ENCODE measurements at places on chromosomes 6 and 20.
A peak's percentile ranks its signal among the peaks of the same experiment; 100 is the strongest.

DNA sequence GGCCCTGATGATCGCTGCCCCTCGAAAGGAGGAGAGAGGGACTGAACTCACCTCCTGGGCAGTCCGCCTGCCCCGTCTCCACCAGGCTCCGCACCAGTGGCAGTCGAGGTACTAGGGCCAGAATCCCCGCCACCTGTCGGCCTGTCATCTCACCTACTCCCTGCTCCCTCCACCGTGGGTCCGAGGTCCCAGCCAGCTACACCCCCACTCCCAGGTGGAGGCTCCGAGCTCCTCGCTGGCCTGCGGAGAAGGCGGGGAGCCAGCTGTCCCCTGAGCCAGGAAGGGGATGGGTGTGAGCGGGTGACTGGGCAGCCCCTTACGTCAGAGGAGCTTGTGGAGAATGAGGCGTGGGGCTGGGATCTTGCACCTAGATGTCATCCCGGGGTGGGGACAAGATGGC, 1066.5 kb upstream of the MANEA start:
- no peak for DNase-seq

DNA sequence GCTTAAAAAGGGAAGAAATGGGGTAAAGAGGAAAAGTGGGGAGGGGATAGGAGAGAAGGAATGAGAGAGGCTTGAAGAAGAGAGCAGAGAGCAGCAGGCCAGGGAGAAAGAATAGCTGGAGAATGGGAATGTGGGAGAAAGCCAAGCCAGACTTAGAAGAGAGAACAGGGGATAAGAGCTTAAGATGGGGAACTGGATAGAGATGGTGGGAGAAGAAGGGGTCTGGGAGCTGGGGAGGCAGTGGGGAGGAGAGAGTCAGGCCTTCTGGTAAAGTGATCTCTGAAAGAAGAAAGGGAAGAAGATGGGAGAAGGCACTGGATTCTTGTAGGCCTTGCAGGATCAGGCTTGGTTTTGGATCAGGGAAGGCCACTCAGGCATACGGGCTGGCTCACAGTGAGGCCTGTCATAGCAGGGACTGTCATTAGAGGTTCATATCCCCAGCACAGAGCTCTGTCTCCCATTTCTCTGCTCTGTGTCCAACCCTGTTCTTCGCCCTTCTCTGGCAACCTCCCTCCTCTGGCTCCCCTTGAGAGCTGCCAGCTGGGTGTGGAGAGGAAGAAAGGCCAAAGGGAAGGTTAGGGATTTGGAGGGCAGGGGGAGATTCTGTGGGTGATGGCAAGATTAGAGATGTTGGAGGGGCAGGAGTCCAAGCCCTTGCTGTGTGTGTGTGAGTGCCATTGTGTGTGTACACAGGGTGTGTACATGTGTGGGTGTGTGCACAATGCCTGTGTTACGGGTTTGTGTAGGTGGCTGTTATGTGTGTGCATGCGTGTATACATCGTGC, 9.3 kb downstream of the SYNGAP1 start:
- no peak for DNase-seq

DNA sequence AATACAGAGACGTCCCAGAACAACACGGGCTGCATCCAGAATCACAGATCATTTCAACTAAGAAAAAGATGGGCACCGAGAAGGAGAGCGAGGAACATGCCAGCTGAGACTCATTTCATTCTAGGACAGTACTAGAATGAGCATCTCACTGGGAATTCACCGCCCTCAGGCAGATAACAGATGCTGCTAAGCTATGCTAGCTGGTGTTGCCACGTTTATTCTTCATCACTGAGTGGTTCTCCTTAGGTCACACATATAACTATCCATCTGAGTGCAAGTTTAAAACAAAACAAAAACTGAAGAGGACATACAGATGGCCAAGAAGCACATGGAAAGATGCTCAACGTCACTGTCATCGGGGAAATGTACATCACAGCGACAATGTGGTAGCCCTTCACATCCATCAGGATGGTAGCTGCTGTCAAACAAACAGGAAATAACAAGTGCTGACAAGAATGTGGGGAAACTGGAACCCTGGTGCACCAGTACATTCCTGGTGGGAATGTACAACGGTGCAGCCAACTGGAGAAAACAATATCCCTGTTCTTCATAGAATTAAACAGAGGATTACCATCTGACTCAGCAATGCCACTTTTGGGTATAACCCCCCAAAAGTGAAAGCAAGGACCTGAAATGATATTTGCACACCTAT, 97.6 kb downstream of the SLC22A23 start:
- DNase-seq = no peak

DNA sequence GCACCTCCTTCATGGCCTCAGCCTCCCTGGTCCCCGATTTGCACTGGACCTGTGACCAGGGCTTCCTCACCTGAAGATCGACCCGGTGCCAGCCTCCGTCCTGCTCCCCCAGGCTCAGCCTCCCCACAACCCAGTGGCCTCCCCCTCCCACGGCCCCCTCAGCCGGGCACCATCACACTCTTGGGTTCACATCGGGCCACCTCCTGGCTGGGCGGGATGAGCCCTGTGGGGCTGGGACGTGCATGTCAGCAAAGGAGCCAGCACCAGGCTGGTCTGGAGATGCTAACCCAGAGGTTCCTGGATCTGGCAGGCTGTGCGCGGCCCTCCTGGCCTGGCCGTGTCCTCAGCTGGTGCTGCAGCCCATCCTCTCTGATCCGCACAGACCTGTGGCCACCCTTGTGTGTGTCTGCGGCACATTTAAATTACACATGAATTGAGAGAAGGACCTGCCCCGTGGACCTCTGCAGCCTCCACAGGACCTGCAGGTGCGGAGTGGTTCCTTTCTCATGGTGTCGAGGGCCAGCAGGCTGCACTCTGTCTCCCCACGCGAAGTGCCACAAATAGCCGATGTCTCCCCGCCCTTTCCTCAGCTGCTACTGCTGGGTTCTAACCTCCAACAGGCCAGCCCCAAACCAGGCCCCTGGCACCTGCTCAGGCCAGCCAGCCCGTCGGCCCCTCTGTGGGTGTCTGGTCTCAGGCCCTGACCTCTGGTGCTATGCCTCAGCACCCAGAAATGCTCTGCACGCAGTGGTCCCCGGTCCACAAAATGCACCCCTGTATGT, 237.5 kb downstream of the ERMARD start:
- no peak for DNase-seq

DNA sequence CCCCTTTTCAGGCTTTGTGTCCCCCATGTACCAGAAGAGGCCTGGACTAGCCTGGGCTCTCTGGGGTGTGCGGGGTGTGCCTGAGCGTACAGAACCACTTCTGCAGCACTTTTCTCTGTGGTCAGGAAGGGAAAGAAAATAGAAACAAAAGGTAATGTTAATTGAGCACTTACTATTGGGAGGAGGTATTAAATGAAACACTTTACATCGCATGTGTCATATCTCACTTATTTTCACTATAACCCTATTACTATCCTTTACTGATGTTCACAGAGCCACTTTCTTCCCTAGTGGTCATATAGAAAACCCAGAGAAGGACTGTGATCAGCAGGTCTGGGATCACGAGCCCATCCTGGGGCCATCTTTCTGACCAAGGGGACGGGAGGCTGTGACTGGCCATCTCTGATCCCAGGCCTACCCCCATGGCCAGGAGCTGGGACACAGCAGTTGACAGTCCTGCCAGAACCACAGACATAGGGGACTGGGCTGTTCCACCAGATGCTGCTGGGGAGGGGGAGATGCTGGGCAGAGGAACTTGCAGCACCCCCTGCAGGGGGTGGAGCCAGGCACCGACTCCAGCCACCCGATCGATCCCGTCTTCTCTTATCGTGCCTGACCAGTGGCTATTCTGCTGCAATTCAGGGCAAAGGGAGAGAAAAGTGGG, 107.6 kb downstream of the VEGFA start:
- no peak for DNase-seq

DNA sequence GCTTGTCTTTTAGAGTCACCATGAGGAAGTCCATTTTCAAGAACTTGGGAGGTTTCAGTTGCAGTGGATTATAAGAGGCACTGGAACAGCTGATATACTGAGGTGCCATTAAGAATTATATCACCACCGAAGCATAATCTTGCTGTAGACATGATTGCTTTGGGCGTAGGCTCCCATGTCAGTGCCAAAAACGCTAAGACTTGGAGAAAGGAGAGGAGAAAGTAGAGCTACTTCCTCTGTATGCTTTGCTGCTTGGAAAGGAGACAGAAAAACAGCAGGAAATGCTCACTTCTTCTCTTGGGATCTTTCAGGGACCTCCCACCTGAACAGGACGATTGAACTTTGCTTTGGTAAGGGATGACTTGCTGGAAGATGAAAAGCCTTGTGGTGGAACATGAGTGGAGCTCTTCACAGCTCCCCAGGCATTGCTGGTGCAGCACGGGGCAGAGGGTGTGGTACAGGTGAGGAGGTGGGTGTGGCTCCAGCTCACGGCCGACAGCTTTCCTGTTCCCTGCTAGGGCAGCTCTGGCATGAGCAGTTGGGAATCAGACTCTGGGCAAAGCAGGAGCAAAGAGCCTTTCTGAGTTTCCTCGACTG, 190.4 kb upstream of the JAG1 start:
- DNase-seq = no peak

GRCh38 chr6:75402296-75402695, 91.3 kb downstream of the FILIP1 start:
- no peak for DNase-seq

- DNase-seq = no peak
Measured at GRCh38 chr20:21323640-21324039, 20.5 kb downstream of the XRN2 start.

DNA sequence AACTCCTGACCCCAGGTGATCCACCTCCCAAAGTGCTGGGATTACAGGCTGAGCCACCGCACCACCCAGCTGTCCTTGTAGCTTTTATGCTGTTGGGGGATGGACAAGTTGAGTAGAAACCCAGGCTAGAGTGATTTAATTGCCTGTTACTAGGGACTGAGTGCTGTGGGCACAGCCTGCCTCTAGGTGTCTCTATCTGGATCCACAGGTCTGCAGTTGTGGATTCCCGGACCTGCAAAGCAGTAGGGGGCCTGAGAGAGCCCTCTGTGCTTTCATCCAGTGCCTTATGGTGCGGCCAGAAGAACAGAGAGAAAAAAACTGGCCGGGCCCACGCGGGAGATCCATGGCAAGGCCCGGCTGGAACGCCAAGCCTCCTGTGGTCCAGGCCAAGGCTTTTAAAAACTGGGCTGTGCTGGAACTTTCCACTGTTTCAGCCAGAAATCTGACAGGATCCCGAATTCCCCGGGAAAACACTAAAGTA, 5.2 kb downstream of the SIRPA start:
- no peak for DNase-seq

GRCh38 chr20:10315138-10315537, 96.5 kb downstream of the SNAP25 start:
- DNase-seq = no peak

- no peak for DNase-seq
Measured at GRCh38 chr6:134421501-134421900, 103.6 kb upstream of the SGK1 start.

GRCh38 chr6:83878902-83879644, 19.6 kb downstream of the CYB5R4 start:
- no peak for DNase-seq

DNA sequence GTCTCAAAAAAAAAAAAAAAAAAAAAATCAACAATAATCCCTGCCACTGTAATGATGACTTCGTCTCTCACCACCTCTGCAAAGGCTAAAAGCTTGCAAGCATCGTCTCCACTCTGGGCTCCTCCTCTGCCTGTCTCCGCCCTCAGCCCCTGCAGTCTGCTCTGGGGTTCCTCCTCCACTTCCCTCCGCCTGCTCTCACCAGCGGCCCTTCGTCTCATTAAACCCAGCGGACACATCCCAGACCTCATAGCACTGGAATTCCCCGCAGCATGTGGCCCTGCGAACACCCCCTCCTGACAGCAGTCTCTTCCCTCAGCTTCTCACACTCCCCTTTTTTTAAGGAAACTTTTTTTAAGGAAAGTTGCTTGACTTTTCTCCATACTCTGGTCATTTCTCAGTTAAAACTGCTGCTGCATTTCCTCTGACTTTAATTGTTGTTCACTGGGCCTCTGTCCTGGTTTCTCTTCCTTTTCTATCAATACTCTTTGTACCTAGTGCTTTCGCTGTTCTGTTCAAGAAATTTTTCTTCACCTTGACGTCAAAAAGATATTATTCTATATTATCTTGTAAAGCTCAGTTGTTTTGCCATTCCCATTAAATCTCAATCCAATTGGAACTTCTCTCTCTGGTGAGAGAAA, 70.9 kb upstream of the PLEKHG1 start:
- DNase-seq = no peak

GRCh38 chr20:8161264-8162071, 29.4 kb downstream of the PLCB1 start:
- DNase-seq = no peak

GRCh38 chr6:84428300-84428907, 201.0 kb upstream of the CEP162 start:
- DNase-seq = no peak

- DNase-seq = no peak
Measured at GRCh38 chr6:110400208-110400607, 15.2 kb downstream of the DDO start.

- DNase-seq = peak; percentile 52
Measured at GRCh38 chr20:956330-956951, 40.3 kb upstream of the ANGPT4 start.

GRCh38 chr6:4805553-4806336, 29.5 kb downstream of the CDYL start:
- DNase-seq = no peak

DNA sequence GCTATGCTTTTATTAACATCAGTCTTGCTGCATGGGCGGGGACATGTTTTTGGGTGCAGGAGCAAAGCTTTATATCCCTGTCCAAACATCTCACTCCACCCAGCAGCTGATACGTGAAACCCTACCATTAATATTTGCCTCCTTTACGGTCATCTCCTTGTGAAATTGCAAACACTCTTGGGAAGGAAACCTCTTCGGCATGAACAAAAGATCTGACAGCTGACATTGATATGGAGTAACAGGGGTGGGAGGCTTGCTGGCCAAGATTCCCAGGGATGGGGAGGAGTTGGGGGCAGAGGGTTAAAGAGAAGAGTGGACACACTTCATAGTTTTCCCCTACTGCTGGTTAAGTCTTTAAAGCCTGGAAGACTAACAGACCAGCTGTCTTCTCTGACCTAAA, 22.2 kb upstream of the VEGFA start:
- no peak for DNase-seq

- no peak for DNase-seq
Measured at GRCh38 chr20:23605867-23606651, at the start of gene CST9. TSS of gene CST9 (minus strand) at chr20:23605917. CDS start at chr20:23605864, 53 bp downstream.

DNA sequence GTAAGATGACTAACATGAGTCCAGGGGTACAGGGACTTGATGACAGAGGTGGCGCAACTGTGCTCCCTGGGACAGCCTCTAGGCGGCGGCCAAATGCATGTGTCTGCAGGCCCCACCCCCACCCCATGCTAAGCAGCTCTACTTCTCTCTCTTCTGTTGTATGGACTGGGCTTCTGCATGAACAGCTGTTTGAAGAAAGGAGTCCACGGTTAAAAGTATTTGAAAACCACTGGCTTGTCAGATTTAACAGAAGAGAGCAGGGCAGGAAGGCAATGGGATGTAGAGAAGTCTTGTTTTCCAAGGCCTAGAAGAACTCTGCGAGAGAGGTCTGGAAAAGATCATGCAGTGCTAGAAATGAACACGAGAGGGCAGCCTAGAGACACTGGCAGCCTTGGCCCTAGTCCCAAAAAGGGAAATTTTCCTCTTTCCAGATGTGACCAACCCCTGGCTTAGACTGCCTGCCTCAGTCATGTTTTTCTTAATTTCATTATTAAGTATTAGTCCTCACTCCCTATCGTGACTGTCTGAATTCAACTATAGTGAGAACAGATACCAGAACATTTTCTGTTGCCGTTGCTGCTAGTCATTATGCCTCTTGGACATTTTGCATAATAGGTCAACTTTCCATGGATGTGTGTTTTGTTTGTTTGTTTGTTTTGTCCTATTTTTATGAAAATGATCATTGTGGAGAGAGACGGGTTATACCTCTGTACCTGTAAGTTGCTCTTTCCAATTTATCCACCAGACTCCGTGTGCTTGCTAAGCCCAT, 265.0 kb downstream of the ADGRG6 start:
- DNase-seq = peak; percentile 42

Data from stimulated activated CD4-positive, alpha-beta T cell treated with anti-CD3 and anti-CD28 coated beads, Interleukin-2, amount 100 ng/mL, for 4 hours (primary cell).